ENCODE measurements at places on chromosomes 16 and 17.
A peak's percentile ranks its signal among the peaks of the same experiment; 100 is the strongest.

DNA sequence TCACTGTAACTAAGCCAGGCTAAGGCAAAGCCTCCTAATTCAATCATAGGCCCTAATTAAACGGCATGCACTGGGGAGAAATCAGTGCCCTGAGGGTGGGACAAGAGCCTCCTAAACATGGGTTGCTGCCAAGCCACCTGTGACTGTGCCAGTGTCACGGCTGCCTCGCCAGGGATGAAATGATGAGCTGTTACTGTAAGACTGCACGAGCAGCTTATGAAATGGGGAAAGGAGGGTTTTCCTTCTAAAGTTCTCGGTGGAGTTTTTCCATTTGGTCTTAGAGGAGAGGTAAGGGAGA is 12.7 kb downstream of the TMEM11 start:
- no peak for DNase-seq

GRCh38 chr17:29212681-29213121 is 32.5 kb upstream of the MYO18A start:
- DNase-seq: peak; percentile 13

DNA sequence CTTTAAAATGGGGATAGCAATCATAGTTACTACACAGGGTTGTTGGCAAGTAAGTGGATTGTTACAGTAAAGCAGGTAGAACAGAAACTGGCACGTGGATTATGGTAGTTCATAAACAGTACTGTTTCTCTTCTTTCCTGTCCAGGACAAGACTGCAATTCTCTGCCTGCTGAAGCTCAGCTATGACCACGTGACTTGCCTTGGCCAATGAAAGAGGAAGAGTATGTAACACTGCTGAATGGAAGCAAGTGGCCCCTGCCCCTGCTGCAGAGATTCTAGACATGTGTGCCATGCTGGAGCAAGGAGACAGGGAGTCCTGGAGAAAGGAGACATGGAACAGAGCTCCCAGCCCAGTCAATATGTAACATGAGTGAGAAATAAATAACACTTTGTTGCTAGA is 66.6 kb upstream of the TOX3 start:
- no peak for DNase-seq

GRCh38 chr17:7388856-7389255 is 5.5 kb downstream of the PLSCR3 start:
- DNase-seq: no peak

Data from fibroblast of skin of back (primary cell).